Omental fat pad (tissue), 4 donors: ENCODE measurements at places on chromosomes 7 and 10. TPM values are rescaled to one million over a fixed set of nuclear protein-coding genes. Genes with fewer than 3 reads are reported as not detected.

The COL26A1 gene
- total RNA-seq, result not detected

- DNase-seq, result no peak
Observed at GRCh38 chr7:12291870-12292269, 80.8 kb downstream of the TMEM106B start.

DNA sequence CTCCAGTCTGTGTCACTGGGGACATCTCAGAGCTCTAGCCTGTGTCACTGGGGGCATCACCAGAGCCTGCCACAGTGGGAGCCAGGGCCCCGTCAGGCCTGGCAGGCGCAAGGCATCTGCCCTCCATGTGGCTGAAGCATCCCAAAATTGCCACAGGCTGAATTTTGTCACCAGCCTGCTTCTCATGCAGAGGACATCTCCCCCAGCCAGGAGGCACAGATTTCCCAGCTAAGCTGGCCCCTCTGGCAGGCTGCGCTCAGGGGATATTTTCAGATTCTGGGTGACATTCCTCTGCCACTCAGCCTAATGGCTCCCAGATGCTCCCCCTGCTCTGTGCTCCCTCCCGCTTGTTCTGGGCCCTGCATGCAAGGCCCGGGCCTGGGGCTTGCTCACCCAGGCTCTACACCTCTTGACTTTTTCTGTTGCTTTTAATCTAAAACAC, 64.6 kb downstream of the COL13A1 start:
- no peak for DNase-seq

DNA sequence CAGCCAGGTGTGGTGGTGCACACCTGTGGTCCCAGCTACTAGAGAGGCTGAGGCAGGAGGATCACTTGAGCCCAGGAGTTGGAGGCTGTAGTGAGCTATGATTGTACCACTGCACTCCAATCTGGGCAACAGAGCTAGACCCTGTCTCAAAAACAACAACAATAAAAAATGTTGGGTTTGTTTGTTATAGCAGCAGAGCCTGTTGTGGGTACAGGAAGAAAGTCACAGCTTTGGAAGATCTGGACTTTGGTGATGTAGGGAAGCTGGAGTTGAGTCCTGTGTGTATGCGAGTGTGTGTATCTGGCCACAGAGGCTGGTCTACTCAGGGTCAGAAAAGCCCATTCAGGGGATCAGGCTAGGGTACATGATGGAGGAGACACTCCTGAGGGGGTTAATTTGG, 3.9 kb downstream of the GRID2IP start:
- no peak for DNase-seq

The ADCYAP1R1 gene
- total RNA-seq, result 3.3 TPM

The ABI1 gene
- total RNA-seq, result 51.1 TPM

The CTAGE4 gene
- 2.3 TPM for total RNA-seq

DNA sequence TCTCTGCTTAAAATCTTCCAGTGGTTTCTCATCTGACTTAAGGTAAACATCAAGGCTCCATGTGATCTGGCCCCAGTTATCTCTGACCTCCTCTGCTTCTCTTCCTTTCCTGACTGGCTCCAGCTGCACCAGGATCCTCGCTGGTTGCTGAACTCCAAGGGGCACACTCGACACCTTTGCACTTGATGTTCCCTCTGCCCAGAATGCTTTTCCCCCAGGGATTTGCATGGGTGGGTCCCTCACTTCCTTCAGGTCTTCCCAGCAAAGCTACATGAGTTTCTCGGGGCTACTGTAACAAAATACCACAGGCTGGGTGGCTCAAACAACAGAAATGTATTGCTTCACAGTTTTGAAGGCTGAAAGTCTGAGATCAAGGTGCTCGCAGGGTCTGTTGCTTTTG, 166.0 kb upstream of the CDCA7L start:
- DNase-seq, result no peak

GRCh38 chr7:54802841-54803240, 43.8 kb upstream of the SEC61G start:
- no peak for DNase-seq

The PSMG3 gene
- total RNA-seq, result 22.0 TPM

- no peak for DNase-seq
Observed at GRCh38 chr7:148729984-148730733, 31.5 kb downstream of the CUL1 start.

DNA sequence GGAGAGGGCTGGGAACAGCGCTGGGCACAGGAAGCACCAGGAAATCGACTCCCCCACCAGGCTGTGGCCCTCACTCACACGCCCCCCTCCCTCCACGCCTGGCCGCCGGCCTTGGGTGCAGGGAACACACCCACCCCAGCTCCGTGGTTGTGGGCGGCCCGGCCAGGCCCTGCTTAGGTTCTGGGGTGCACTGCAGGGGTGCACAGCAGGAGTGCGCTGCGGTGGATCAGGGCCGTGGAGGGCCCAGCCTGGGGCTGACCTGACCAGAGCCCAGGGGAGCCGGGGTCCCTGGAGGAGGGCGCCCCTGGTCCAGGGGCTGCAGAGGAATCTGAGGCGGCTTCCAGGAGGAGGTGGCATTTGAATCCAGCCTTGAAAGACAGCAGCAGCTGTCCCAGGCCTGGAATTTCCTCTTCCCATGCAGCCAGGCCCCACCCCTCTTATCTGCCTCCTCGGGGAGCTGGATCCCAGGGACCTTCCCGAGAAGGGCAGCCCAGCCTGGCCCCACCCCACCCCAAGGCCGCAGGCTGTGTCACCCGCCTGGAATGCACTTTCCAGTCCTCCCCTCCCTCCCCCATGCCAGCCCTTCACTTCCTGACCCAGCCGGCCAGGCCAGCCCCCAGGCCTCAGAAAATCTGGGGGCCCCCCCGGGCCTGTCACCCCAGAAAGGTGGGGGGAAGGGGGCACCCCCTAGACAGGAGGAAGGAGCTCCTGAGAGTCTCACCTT, 18.4 kb upstream of the PDGFA start:
- no peak for DNase-seq

DNA sequence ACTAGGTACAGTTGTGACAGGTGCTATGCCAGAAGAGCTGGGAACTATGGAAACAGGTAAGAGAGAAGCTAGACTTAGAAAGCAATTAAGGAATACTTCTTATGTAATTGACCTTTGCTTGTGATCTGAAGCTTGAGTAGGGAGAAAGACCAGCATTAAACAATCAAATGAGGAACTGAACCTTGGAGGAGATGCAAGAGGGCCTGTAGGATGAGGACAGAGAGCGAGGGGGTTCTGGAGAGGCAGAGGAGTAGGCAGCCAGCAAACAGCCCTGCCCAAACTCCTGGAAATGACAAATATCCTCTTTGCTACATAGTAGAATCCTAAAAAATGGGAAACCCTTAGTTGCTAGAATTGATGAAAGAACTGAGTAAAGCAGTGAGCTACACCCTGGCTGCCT, 41.6 kb upstream of the FAM204A start:
- no peak for DNase-seq

DNA sequence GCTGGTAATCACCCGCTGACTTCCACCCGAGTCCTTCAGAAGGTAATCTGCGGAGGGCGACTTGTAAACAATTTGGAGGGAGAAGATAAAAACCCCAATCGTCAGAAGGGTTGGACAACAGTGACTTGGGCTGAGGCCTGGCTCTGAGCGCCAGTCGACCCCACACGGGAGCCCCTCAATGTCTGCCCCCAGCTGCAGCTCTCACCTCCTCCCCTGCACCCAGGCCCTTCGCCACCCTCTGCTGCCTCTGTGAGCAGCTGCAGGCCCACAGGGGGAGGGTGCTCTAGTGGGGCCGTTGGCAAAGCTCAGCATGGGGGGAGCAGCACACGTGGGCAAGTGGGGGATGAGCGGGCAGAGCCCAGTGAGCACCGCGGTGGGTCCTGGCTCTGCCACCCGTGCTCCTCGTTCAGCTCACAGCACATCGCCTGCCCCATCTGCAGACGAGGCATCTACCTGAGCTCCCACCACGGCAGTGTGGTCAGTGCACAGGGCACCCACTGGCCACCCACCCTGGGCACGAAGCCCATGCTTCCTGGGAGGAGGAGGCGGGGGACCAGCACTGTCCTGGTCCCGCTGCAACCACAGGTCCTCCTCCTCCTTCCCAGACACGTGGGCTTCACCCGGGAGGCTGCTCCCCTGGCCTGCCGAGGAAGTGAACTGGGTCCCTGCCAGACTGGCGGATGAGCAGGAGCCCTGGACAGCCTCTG, 280.5 kb downstream of the ELFN1 start:
- DNase-seq, result no peak

- DNase-seq, result no peak
Observed at GRCh38 chr7:40784176-40784575, 649.4 kb downstream of the SUGCT start.
